ENCODE measurements at places on chromosomes 5 and 9. TPM values are rescaled to one million over a fixed set of nuclear protein-coding genes. Genes with fewer than 3 reads are reported as not detected.

HEMGN gene
- total RNA-seq = 0.10 TPM

WDR41 gene
- total RNA-seq = 30.2 TPM

KIF20A gene
- total RNA-seq = 0.13 TPM

GTF3C4 gene
- total RNA-seq = 9.2 TPM

PCDHB4 gene
- 1.6 TPM for total RNA-seq

C9 gene
- not detected for total RNA-seq

SH3GL2 gene
- 0.18 TPM for total RNA-seq

GRXCR2 gene
- 0.60 TPM for total RNA-seq

GRIN1 gene
- total RNA-seq = not detected

CERCAM gene
- total RNA-seq = 19.1 TPM

GRCh38 chr9:4475301-4475700 is 15.0 kb upstream of the SLC1A1 start:
- DNase-seq = no peak

DNA sequence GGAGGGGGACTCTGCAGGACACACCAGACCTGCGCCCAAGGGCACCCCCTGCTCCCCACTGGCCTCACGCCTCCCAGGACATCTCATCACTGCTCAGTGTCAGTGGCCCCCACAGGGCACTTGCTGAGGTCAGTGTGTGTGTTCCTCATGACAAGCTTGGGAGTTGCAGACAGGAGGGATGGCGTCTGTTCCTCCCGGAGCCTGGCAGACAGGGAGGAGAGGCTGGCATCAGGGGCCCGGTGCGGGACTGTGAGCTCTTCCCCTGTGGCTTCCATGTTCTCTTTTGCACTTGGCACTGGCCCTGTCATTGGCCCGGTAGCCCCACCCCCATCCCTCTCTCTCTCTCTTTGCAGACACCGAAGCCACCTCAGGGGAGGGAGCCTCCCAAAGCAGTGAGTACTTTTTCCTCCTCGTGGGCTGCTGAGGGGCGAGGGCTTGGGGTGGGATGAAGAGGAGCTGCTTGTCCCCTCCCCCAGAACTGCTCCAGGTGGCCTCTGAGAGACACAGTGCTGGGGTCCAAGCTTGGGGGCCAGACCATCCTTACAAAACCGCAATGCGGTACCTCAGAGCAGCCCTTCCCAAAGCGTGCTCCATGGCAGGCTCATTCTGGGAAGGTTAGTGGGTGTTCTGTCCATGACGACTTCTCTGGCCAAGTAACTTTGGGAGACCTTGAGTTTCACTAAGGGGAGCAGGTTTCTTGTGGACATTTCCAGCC is 75.7 kb downstream of the AMBP start:
- no peak for DNase-seq

GRCh38 chr5:120803282-120803681 is 339.2 kb downstream of the PRR16 start:
- DNase-seq = no peak

DNA sequence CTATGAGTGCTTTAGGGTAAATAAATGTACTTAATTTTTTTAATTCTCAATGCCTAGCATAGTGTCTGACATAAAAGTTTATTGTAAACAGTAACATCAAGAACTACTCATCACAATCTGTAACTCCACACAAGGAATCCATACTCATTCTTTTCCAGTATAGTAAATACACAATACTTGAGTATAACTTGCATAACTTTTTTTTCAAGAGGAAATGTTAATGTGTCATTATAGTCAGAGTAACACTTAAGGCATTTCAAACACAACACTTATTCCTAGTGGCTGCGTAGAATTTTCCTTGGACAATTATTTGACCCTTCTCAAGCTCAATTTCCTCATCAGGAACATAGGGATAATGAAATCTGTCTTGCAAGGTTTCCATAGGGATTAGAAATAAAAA is 584.3 kb downstream of the CAAP1 start:
- DNase-seq = no peak

- no peak for DNase-seq
These were observed 45.6 kb downstream of the S1PR3 start for GRCh38 chr9:89036891-89037290.

- DNase-seq = no peak
These were observed 21.2 kb downstream of the OTULIN start for GRCh38 chr5:14685757-14686156.

DNA sequence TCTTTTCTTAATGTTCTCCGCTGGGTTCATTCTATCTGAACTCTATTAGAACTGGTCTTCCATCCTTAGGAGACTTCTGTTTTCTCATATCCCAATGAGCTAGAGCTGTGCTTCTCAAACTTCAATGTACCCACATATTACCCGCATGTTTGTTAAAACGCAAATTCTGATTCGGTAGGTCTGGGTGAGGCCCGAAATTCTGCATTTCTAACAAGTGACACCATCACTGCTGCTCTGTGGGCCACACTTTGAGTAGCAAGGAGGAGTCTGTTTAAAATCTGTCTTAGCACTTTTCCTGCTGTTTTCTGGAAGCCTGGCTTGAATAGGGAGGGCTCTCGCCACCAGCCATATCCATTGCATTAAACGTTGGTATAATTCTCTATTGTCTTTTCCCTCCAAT is 151.9 kb upstream of the CLINT1 start:
- DNase-seq = no peak

DNA sequence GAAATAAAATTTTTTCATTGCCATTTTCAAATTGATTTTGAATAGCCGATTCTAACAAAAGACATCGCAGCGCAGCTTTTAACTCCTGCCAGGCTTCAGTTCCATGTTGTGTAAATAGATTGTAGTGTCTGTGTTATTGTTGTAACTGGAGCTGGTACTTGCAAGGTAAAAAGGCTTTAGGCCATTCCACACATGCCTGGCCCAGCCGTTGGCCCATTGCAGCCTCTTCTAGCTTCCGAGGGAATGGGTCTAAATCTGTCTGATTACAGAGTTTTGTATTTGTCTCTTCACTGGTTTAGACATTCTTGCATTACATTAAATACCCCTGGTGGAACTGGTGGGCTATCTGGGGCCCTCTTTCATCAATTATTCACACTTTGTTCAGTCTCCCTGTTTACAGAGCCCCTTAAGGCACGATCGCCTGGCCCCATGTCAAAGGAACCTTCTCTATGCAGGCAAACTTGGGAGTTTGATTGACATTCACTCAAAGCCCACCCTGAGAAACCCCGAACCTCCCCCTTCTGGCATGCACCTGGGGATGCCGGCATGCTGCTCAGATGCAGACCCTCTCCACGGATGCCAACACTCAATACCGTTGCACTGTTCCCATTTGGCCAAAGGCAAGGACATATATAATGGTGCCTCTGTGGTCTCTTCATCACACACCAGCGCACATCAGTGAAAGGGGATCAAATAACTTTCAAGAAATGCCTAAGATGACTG is 281.7 kb upstream of the IRX2 start:
- DNase-seq = no peak

DNA sequence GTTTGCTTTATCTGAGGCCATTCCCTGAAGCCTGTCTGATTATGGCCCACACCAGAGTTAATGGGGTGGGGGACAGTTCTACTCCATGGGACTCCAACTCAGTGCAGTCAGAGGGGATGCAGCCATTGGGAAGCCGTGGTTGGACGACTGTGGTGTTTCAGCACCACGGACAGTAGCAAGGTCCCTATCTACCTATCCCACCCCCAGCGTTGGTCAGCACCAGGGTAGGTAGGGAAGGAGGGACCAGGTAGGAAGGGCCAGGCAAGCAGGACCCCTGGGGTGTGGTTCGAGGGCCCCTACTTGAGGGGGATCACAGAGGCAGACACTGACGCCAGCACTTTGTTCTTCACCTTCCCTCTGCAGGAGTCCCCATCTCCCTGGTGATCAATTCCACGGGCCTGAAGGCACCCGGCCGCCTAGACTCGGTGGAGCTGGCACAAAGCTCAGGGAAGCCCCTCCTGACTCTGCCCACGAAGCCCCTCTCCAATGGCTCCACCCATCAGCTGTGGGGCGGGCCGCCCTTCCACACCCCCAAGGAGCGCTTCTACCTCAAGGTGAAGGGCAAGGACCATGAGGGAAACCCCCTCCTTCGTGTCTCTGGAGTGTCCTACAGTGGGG is 33.2 kb downstream of the HMCN2 start:
- DNase-seq = no peak

DNA sequence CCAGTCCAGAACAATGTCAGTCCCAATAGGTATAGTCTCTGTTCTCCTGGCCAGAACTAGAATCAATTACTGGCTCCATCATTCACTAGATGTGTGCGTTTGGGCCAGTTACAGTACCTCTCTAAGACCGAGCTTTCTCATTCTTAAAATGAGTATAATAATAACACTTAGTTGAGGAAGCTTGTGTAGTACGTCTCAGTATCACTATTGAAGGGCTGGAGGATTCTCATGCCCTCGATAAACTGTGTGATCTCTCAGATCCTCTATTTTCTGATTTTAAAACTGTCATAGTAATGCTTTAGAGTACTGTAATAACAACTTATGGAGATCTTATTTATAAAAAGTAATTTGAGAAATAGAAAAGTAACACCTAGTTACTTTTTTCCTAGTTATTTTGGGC is 50.7 kb downstream of the CDKN2A start:
- DNase-seq = no peak

DNA sequence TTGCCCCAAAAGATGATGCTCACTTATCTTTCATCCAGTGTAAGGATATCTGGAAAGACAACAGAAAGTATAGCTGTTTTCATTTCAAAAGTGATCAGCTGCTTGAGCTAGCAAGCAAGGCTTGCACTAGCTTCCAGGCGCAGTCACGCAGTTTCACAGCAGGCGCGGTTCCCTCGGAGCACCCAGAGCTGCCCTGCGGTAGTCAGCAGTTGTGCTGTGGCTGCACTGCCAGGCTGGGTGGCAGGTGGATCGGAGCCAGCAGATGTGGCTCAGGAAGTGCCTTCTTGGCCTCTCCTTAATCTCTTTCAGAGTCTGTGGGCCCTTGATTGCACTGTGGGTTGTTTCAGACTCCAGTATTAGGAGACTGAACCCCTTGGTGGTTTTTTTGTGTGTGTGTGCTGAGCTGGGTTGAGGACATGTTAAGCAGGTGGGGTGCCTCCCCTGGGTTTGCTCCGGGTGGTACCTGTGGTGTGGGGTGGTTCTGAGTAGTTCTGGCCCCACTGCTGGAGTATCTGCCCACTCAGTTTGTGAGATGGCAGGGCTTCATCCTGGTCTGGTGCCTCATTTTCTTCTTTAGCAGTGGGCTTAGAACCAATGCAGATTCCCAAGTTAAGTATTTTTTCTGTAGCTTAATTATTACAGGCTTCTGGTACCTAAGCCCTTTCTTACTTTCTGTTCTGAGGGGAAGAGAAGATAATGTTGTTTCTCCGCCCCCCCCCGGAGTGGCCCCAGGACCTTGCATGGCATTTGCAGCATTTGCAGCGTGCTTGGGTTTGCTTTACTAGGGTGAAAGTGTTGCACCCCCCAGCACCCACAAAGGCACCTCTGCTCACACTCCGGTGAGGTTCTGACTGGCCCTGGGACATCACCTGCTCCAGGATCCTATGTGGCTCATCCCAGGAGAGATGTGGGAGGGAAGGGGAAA is 16.4 kb downstream of the TENT4A start:
- peak; percentile 40 for DNase-seq

DNA sequence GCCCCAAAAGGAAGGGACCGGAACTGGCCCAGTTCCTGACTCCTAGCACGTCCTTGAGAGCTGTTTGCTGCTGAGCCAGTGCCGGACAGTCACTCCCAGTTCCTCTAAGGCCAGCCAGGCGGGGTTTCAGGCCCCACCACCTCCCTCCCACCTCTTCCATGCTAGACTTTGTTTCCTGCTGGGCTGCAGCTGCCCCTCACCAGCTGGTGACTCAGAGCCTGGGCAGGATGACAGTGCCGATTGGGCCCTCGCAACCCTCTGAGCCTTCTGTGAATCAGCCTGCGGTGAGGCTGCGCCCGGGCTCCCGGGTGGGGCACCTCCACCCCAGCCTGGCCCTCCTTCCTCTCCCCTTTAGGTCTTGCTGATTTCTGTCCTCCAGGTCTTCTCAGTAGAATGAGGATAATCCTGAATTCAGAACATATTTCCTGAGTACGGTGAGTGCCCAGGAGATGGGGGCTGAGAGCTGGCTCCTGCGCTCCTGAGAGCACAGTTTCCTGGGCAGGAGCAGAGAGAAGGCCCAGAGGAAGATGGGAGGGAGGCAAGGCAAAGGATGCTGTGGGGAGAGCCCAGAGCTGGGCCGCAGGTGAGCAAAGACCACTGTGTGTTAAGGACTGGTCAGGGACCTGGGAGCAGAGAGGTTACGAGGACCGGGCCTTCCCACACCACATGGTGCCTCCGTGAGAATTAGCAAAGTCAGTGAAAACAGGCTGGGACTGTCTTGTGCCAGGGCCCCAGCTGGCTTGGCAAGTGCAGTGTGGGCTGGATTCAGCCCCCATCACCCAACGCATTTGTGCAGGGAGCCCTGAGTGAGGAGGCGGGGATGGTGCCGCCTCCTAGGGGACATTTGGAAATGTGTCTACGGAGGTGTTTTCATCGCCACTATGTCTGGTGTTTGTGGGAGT is 32.9 kb upstream of the STXBP1 start:
- peak; percentile 94 for DNase-seq

GRCh38 chr9:35073279-35073612 is 821 bp upstream of the VCP start:
- DNase-seq = no peak

- peak; percentile 78 for DNase-seq
These were observed 458.8 kb downstream of the DTWD2 start for GRCh38 chr5:118529361-118530144.

- no peak for DNase-seq
These were observed 24.8 kb upstream of the HNRNPA0 start for GRCh38 chr5:137778772-137779564.

GRCh38 chr5:122576256-122577016 is 198.4 kb upstream of the SNX2 start:
- no peak for DNase-seq

GRCh38 chr5:61076626-61077025 is 85.6 kb downstream of the SMIM15 start:
- DNase-seq = no peak

DNA sequence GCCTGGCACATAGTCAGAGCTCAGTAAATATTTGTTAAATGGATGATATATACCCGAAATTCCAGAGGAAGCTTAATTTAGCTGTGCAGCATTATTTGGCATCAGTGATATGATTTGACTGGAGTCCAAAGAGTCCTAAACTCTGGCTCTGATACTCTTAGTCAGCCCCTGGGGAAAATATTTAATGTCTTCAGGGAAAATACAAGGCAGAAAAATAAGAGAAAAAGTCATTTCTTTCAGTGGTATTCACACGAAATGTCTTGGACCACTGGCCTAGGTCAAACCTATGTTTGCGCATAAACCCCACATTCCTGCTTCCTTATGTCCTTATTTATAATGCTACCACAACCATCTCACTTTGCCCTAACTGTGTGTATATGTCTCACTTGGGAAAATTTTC is 23.8 kb downstream of the GLRA1 start:
- no peak for DNase-seq

- no peak for DNase-seq
These were observed 192.9 kb downstream of the RAB3C start for GRCh38 chr5:58775701-58776262.

DNA sequence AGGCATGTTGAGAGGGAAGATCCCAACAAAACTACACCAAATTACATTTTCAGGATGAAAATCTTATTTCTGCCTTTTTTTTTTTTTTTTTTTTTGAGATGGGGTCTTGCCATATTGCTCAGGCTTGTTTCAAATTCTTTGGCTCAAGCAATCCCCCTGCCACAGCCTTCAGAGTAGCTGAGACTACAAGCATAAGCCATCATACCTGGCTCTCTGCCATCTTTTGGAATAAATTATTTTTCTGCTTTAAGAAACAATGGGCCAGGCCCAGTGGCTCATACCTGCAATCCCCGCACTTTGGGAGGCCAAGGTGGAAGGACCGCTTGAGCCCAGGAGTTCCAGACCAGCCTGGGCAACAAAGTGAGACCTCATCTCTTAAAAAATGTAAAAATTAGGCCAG is 14.3 kb downstream of the AFF4 start:
- no peak for DNase-seq
